ENCODE measurements at places on chromosomes 4 and X.
A peak's percentile ranks its signal among the peaks of the same experiment; 100 is the strongest.

DNA sequence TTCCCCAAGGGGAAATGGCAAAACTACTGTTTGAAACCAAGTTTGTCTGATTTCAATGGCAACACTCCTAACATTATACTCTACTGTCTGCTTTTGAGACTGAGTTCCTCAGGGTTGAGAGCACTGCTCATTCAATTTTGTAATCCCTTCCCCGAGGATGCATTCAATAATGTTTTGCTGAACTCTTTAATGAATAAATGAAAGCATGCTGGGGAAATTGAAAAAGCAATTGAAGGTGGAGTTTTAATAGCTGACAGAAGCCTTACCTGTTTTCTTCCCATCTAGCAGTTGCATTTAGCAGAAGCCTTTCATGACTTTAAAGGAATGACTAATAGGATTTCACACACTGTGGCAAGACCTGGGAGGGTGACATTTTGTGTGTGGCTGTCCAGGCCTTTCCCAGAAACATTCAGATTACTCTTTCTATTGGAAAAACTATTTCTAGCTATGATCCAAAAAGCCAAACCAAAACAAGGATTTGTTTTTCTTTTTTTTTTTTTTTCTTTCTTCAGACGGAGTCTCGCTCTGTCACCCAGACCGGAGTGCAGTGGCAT is 45.1 kb downstream of the DTHD1 start:
- no peak for DNase-seq

DNA sequence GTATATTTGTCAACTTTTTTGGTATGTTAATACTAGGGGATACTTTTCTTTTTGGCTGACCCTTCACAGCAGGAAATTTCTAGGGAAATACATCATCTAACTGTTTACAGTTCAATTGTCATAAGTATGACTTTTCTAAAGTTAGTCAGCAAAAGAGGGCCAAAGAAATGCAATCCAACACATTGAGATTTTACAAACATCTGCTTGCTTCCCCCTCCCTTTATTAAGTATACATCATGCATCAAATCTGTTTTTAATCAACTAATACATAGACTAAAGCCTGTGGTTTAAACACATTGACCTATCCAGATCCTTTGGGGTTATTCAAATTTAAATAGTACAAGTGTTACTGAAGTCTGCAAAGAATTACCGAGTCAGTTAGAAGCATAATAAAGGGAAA is 93.9 kb downstream of the MID1 start:
- DNase-seq = no peak

DNA sequence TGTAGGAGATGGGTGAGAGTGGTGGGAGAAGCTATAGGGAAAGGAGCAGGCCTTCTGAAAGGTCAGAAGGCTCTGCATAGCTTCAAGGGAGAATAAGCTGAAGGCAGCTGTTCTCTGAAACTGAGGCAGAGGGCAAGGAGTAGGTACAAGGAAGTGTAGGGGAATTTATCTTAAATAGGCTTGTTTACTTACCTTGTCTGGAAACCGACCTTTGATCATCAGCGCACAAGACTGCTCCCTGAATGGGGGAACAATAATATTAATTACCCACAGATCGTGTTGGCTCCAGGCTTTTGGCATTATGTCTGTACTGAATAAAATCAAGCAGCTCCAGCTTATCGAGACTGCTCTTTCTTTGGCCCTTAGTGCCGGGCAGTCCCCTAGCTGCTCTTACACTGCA is 175.5 kb upstream of the MAGEB16 start:
- DNase-seq = no peak

- no peak for DNase-seq
Observed at GRCh38 chrX:103685396-103685795, 1.1 kb downstream of the MORF4L2 start.

- no peak for DNase-seq
Observed at GRCh38 chrX:32966821-32967355, 244.5 kb downstream of the DMD start.

GRCh38 chr4:82053396-82053795 is 320.4 kb downstream of the HNRNPD start:
- no peak for DNase-seq

DNA sequence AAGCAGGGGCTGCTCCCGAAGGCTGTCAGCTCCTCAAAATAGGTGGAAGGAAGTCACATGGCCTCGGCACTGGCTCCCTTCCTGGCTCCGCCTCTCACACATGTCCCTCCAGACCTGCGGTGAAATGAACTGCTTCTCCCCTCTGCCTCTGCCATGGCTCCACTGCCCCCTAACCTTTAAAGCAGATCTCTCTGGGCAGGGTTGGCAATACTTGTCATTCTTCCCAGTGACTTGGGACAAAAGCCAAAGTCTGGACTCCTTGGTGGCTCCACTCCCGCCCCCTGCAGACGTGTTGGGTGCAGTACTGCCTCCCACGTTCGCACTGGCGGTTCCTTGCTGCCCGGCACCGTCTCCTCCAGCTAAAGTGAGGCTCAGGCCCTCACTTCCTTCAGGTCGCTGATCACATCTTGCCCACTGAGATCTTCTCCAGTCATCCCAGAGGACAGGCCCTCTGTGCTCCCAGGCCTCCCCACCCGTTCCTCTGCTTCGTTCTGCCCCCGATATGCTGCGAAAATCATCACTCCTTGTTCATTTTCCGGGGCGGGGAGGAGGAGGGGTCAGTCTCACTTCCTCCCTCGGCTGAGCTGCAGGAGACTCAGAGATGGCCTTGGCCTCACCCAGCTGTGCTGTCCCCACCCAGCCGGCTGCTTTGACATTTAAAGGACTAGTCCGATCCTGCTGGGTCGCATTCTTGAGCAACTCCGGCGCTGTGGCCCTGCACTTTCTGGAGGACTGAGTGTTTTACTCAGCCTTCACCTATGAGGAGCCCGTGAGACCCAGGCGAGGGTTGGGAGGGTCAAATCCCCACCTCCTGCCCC is 97.4 kb downstream of the PHKA2 start:
- DNase-seq = peak; percentile 72

DNA sequence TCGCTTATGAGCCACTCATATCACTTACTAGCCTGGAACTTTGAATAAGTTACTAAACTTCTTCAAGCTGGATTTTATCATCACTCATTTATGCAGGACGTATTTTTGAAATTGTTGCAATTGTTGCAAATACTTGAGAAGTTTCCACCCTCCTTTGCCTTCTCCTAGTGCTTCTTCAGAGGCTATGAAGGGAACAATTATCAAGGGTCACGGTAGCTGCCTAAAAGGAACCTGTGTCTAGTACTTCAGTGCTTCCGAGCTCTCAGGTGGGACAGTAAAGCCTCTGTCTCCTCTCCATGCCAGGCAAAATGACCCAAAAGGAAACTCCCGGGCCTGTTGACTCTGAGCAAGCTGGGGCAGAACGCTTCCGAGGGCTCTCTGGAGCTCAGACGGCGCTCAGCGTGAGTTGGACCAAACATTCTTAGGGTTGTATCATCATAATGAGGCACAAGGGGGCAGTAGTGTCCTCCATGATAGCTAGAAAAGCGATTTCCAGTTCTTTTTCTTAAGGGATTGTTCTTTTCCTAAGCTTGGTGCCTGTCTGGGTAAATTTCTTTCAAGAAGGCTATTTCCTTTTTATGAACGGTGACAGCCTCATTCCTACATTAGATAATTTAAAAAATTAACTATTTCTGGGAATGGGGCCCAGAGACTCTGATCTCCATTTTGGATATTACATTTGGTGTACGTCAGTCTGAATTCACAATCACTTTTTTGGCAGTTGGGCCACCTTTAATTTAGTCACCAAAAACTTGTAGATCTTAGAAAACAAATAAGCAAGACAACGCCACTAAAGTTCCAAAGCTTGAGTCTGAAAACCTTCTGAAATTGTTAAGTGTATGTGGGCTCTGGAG is 73.1 kb downstream of the PACRGL start:
- peak; percentile 39 for DNase-seq

GRCh38 chrX:107827852-107828251 is 2.2 kb downstream of the MID2 start:
- DNase-seq = no peak

GRCh38 chrX:73940893-73941470 is 363.0 kb upstream of the ZCCHC13 start:
- DNase-seq = no peak

DNA sequence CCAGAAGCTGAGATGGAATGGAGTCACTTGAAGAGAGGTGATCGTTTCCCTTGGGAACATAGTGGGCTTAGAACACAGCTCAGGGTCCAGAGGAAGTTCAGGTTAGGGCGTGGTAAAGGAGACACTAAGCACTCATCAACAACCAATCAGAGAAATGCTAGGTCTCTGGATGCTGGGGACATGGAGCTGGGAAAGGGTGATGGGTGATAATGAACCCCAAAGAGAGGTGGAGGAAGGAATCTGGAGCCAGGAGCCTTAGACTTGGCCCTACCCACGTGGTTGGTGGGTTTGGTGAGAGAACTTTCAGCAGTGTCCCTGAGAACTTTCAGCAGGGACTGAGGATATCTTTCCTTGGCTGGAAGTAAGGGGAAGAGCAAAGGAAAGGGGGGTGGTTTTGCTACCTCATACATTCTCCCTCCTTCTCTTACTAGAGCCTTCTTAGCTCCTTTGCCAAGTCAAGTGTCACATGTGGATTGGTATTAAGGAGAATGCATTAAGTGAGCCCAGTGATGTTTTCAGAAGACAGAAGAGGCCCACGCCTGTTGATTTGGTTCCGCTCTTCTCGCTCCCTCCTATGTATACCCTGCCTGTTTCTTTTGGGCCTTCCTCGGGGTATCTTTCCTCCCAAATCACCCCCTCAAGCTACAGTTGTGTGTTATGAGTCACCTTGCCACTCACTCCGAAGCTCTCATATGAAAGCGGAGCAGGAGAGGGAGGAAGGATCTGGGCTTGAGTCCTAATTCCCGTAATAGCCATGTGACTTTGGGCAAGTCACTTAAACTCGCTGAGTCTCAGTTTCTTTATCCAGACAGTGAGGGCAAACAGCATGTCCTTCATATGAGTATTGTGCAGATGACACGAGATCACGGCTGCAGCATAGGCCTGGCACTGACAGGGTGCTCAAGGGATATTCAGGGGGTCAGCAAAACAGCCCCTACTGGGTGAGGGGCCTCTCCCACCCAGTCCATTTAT is 63.1 kb downstream of the TSC22D3 start:
- DNase-seq = peak; percentile 81

DNA sequence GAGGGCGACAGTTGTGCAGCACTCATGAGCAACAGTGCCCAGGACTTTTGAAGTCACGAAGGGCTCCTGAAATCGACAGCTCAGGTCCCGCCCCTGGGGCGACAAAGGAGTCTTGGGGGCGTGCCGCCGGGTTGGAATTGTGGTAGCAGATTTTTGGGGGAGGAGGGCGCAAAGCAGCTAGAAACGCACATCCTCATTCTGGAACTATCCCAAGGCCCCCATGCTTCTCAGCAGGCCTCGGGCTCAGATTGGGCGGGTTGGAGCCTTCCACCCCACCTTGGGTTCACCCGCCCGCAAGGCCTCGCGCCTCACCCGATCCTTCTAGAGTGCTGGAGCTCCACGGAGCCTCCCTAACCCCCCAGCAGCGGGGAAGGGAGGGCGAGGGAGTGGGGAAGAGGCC is 85.5 kb downstream of the HPRT1 start:
- DNase-seq = no peak

GRCh38 chr4:8348071-8348470 is 78.5 kb downstream of the HTRA3 start:
- DNase-seq = no peak

DNA sequence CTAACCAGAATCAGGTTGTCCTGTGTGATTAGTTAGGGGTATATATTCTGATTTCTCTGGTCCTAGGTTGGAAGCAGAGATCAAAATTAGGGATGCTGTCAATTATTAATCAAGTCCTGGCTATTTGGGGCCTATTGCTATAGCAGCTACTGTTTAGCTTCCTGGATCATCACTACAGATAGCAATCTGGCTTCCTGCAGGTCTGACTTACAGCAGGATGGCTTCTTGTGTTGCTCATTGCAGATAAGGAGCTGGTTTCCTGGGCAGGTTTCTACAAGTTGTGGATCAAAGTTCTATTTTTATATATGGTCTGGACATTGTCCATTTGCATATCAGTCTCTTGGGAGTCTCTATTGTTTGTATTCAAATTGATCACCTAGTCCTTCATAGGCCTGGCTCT is 57.7 kb upstream of the C4orf54 start:
- DNase-seq = no peak

- peak; percentile 5 for DNase-seq
Observed at GRCh38 chr4:182736207-182736606, 181.0 kb downstream of the DCTD start.

- peak; percentile 74 for DNase-seq
Observed at GRCh38 chr4:85423431-85423830, 51.5 kb upstream of the ARHGAP24 start.

DNA sequence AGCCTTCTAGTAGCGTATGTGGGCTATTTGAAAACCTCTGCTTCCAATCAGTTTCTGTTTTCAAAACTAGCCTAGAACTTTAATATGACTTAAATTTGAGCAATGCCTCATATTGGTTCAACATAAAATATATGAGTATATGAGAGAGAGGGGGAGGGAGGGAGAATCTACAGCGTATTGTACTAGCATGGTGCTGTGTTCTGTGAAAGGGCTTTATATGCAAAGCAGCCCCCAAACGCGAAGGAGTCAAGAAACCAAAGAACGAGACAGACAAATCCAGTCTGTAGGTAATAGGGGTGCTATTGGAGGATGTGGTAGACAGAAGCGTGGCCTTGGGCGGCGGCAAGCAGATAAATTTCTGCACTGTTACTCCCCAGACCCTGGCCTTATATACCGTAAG is 784 bp upstream of the ANXA5 start:
- no peak for DNase-seq

GRCh38 chr4:40722576-40723161 is 27.1 kb upstream of the NSUN7 start:
- no peak for DNase-seq

DNA sequence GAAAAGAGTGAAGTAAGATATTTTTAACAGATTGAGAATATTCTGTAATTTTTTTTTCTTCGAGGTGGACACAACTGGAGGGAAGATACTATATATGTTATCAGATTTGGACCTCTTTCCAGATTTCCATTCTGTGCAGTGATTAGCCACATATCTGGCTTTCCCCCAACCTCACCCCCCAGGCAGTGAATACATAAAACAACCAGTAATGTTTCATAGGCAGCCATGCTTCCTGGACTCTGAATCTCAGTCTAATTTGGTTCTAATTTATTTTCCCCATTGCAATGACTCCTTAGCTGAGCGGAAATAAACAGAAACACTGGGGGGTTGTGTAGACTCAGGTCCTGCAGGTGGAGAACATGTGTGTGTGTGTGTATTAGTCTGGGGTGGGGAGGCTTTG is 226.5 kb downstream of the FBXW7 start:
- no peak for DNase-seq

DNA sequence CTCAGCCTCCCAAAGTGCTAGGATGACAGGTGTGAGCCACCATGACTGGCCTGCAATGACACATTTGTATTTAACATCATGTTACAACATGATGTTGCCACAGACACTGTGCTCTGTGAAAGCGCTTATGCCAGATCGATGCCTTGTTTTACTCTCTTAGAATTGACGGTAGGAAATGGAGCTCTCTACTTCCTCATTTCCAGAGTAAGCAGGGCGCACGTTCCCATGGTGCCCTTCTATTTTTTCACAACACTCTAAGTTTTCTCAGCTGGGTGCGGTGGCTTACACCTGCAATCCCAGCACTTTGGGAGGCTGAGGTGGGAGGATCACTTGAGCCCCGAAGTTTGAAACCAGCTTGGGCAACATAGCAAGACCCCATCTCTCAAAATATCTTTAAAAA is 60.7 kb upstream of the DHRSX start:
- DNase-seq = no peak

GRCh38 chrX:116378961-116379360 is 57.4 kb upstream of the SLC6A14 start:
- no peak for DNase-seq

GRCh38 chr4:183266371-183266770 is 53.7 kb downstream of the CLDN22 start:
- DNase-seq = no peak

GRCh38 chr4:61521451-61521850 is 321.3 kb downstream of the ADGRL3 start:
- DNase-seq = no peak
